ENCODE measurements at places on chromosomes 11 and 22.

- DNase-seq, result no peak
These were observed 612.2 kb downstream of the CNTN5 start for GRCh38 chr11:99632969-99633368.

- DNase-seq, result no peak
These were observed 124.3 kb upstream of the FGF3 start for GRCh38 chr11:69943506-69943905.

DNA sequence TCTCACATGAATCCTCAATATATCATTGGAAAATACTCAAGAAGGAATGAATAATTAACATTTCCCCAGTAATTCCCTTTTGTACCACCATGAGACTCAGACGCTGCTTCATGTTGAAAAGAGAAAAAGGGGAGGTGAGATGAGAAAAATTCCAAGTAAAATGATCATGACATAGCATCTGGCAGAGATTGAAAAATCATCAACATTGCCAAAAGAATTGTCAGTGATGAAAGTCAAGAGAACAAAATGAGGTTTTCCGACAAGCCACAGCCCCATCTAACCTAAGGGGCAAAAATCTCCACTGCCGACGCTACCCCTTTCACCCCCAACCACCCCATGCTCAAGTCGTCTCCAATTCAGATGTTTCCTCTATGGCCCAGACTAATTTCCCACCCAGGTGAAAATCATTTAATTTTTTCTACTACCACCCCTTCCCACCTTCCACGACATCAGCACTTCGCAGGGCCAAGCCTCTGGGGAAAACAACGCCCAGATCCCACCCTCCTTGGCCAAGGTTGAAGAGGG, 1.2 kb downstream of the RAB6A start:
- no peak for DNase-seq

GRCh38 chr11:2574553-2575535, 125.0 kb downstream of the KCNQ1OT1 start:
- no peak for DNase-seq

- no peak for DNase-seq
These were observed 841.4 kb downstream of the JRKL start for GRCh38 chr11:97231231-97231630.

Data from stimulated activated CD8-positive, alpha-beta memory T cell treated with anti-CD3 and anti-CD28 coated beads, Interleukin-4, amount 100 ng/mL, for 4 hours (primary cell).